ENCODE measurements at places on chromosomes 12 and 14.
A peak's percentile ranks its signal among the peaks of the same experiment; 100 is the strongest.

- no peak for DNase-seq
These were observed 1.4 kb upstream of the PKP2 start for GRCh38 chr12:32897687-32898573.

DNA sequence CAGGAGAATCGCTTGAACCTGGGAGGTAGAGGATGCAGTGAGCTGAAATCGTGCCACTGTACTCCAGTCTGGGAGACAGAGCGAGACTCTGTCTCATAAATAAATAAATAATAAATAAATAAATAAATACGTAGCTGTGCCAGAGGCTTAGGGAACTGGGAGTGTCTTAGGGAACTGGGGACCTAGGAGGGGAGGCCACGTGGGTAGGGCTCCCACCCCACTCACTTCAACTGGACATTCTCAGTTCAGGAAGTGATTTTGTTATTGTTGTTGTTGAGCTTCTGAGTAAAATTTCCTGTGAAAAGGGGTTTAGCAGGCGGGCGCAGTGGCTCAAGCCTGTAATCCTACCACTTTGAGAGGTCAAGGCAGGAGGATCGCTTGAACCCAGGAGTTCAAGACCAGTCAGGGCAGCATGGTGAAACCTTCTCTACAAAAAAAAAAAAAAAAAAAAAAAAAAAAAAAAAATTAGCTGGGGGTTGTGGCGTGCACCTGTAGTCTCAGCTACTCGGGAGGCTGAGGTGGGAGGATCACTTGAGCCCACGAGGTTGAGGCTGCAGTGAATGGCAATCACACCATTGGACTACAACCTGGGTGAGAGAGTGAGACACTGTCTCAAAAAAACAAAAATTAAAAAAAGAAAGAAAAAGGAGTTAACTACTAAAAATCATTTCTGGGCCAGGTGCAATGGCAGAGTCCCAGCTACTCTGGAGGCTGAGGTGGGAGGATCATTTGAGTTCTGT, 19.0 kb upstream of the ANKRD9 start:
- no peak for DNase-seq

DNA sequence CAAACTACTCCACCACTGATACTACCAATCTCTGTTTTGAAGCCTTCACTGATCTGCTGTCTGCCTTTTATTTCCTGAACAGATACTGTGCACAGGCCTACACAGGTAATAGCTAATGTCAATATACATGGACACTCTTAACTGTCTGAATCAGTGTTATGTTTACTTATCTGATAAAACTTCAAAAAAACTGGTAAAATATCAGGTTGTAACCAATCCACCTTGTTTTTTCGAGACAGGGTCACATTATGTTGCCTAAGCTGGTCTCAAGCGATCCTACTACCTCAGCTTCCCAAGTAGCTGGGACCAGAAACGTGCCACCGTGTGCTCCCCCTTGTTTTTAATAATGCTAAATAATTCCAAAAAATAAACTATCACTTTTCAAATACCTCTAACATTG, 43.5 kb downstream of the HECTD1 start:
- DNase-seq = peak; percentile 12

GRCh38 chr14:101538878-101539277, 22.4 kb upstream of the DIO3 start:
- no peak for DNase-seq

DNA sequence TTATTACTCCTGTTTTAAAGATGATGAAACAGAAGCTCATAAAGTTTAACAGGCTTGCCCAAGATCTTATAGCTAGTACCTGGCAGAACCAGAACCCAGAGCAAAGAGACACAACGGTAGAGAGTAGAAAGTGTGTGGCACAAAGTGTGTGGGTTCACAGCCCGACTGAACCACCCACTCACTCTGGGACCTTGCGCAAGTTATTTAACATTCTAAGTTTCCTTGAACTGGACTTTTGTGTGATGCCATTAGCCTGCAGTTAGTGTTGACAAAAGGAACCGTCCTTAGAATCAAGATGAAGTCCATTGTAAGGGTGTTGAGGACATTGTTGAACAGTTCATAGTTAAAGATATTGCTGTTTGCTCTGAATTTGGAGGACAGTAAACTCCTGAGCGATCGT, 29.9 kb upstream of the RIC8B start:
- no peak for DNase-seq

GRCh38 chr12:126847005-126847629, 1419.9 kb upstream of the TMEM132C start:
- DNase-seq = no peak

- DNase-seq = no peak
These were observed 83.9 kb upstream of the FERMT2 start for GRCh38 chr14:53034688-53035230.

GRCh38 chr14:89672636-89673511, 255.8 kb upstream of the FOXN3 start:
- DNase-seq = peak; percentile 96

DNA sequence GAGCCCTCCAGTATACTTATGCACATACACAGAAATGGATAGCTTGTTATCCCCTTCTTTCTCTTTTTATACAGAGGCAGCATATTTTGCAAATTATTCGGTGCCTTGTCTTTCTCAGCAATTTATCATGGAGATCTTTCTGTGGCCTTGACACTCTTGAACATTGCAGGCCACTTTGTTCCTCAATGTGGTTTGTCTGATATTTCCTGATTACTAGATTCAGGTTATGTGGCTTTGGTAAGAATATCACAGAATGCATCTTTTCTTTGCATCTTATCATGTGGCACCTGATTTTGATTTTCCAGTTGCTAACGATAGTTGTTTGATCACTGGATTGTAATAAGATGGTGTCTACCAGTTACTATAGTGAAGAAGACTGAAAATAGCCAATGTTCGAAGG, 7.1 kb upstream of the SNRPF start:
- DNase-seq = no peak

- DNase-seq = peak; percentile 32
These were observed 41.6 kb downstream of the JAG2 start for GRCh38 chr14:105126981-105127329.

DNA sequence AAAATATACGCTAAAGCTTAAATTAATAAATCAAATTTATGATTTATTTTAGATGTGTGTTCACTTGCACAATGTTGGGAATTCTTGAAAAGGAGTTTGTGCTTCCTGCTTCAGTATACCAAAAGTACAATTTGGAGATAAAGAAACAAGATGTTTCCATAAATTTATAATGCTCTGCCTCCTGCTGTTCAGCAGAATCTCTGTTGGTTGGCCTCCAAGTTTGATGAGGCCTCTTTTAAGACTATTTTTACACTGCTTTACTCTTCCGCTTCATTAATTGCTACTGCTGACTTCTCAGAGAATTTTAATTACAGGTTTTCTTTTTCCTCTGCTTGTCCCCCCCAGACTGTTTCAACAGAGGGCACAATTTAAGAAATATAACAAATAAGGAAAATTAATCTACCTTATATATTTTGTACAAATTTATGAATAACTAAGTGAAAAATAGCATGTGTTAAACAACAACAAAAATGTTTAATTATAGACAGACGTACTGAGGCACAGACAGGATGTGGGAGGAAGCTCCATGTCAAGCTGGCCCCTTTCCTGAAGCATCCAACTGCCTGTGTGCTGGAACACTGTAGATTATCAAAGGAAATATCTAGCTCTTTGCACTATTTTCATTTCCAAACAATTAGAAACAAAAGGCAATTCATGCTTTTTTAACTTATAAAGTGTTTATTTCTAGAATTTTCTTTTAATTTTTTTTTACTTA, 83.9 kb downstream of the PIK3C2G start:
- DNase-seq = no peak

GRCh38 chr12:132853285-132854092, 24.8 kb upstream of the GOLGA3 start:
- DNase-seq = no peak

DNA sequence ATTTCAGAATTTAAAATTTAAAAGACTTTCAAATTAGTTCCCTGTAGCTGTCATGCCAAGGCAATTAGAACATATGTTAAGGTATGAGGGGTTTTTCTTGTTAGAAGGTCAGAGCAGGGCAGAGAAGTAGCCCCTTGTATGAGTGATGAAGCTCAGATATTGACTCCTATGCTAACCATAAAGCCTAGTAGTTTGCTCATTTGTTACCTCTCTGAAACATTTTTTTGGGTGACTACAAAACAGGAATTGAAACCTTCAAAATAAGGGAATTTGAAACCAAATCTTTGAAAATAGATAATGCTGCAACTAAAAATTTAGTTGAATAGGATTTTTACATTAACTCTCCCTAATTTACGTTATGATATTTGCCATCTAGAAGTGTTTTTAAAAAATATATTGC, 333.5 kb downstream of the NAV3 start:
- no peak for DNase-seq

DNA sequence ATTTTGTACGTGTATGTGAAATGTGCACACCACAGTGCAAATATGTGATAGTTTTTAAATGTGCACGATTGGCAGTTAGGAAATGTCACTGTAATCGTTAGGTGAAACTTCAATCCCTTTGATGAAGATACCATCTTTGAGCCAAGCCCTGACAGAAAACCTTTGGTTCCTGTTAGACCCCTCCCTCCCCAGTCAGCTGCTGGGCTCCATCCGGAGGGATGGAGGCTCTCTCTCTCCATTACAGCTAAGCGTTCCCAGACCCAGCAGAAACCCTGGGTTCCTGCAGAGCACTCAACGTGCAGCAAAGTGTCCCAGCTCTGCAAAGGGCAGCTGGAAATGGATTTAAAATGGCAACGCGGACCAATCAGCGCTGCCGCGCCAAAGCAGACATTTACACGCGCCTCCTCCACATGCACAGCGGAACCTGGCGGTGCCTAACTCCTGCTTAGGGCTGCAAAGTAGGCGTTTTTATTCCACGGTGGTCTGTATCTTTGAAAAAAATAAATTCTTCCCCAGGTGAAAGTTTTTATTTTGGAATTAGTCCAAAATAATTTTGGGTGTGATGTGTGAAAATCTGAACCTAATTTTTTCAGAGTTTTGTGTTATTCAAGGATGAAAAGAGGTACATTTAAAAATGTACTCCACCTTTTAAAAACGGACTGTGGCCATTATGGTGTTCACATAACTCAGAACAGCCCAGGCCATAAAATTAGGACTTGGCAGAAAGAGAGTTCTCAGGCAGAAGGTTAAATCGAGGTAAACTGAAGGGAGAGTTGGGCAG, 1.4 kb upstream of the HMGA2 start:
- DNase-seq = peak; percentile 77

DNA sequence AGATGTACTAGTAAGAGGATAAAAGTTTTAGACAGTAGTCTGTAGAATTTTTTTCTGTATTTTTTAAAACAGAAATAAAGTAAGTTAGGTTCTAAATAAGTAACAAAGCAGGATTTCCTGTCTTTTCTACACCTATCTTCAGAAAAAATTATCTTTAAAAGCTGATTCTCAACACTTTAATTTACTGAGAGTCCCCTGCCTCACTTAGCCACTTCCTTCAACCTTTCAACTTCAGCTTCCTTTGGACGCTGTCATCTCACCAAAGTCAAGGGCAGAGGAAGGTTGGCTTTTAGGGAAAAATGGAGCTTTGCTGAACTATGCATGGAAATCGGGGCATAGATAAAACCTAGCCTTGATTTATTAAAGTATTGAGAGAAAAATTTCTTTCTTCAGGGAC, 44.9 kb upstream of the CERS5 start:
- DNase-seq = no peak

- no peak for DNase-seq
These were observed 473.1 kb downstream of the TMEM121 start for GRCh38 chr14:105999361-106000028.

- no peak for DNase-seq
These were observed 263.2 kb downstream of the C12orf50 start for GRCh38 chr12:87766044-87766443.

GRCh38 chr14:104226421-104227383, 88.3 kb downstream of the KIF26A start:
- DNase-seq = no peak

DNA sequence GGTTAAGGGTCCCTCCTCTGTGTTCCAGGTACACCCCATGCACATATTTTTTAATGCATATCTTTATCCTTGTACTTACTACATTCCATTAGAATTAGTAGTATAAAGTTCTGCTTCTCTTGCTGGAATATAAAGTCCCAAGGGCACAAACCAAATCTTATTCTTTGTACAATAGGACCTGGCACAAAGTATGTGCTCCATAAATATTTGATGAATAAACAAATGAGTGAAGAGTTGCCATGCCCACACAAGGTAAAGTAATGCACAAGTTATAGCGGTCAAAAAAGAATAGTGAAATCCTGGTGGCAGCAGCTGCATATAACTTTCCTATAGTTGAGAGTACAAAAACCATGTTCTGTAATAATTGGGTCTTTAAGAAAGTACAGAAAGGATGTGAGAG, 82.1 kb upstream of the BMP4 start:
- no peak for DNase-seq

DNA sequence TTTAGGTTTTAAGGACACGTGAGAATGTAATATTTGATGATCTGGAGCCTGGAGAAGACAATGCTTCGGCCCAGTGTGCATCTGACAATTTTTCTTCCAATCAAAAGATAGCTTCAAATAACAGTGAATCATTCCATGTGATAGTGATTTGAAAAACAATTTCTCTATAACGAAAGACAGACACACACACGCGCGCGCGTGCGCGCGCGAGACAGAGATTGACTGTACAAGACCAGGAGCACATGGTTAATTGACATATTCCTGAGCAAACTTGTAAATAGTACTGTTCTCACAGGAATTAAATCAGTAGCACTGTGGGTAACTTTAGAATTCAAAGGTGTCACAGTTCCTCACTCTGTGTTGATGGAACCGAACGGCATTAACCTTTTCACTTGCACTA, 287.5 kb upstream of the LMO3 start:
- DNase-seq = no peak

DNA sequence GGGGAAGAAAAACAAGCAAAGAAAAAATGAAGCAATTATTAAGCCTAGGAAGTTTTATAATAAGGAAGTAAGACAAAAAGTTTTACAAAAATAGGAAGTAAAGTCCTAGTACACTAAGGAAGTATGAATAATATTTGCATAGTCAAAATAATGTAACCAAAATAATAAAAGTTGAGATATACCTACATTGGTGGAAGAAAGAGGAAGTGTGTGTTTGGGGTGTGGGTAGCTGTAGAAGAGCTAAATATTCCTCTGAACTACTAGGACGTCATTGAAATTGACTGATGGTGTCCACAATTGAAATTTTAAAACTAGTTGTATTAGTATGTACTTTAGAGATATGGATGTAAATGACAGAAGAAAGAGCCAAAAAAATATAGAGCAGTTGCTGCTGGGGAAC, 228.4 kb upstream of the OTX2 start:
- no peak for DNase-seq

- no peak for DNase-seq
These were observed 95.4 kb downstream of the KLHL28 start for GRCh38 chr14:44866322-44866721.

- peak; percentile 28 for DNase-seq
These were observed 132.3 kb downstream of the SNAPC1 start for GRCh38 chr14:61894452-61895077.

- DNase-seq = peak; percentile 76
These were observed 17.4 kb upstream of the FLVCR2 start for GRCh38 chr14:75561013-75561432.

GRCh38 chr12:32502693-32503502, 103.5 kb downstream of the FGD4 start:
- peak; percentile 60 for DNase-seq

DNA sequence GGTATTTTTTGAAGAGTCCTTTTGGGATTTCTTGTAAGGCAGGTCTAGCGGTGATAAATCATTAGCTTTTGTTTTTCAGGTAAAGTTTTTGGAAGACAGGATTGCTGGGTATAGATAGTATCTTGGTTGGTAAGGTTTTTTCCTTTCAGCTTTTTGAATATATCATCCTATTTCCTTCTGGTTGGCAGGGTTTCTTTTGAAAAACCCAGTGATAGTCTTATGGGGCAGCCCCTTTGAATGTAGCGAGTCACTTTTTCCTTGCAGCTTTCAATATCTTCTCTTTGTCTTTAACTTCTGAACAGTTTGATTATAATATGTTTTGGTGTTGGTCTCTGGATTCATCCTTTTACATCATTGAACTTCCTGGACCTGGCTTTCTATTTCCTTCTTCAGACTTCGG, 20.2 kb downstream of the TMX1 start:
- no peak for DNase-seq

Data from large intestine (tissue), 12 donors.